ENCODE measurements at places on chromosomes 12 and 14.

GRCh38 chr12:80053051-80053790 lies 46.1 kb upstream of the OTOGL start:
- no peak for DNase-seq

GRCh38 chr12:90399357-90399756 lies 555.6 kb downstream of the CCER1 start:
- DNase-seq, result no peak

GRCh38 chr14:86050072-86050683 lies 520.2 kb downstream of the FLRT2 start:
- DNase-seq, result no peak

GRCh38 chr12:117457189-117457588 lies 95.8 kb upstream of the NOS1 start:
- no peak for DNase-seq

DNA sequence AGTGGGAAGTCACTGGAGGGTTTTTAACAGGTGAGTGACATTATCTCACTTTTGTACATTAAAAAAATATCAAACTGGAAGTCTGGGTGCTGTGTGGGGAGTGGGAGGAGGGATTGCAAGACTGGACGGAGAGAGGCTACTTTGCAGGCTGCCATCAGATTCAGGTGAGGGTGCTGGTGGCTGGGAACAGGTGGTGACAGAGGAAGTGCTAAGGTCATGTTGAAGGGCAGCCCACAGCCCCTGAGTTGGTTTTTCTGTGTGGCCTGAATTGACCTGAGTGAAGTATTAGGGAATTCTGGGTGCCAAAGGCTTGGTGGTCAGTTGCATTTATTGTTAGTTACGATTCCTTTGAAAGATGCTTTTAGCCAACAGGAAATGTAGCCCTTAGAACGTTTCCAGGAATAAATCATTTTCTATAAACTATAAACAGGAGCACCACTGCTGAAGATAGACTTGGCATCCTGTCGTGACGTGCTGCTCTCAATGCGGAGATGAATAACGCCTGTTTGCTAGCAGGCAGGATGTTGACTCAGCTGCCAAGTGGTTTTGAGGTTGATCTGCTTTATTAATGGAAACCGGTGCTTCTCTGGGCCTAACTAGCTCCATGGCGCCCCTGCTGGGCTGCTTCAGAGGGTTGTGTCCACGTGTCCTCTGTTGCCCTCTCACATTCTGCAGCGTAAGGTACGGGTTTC lies 707.5 kb upstream of the TMEM132C start:
- DNase-seq, result no peak

GRCh38 chr12:130703733-130704375 lies 12.2 kb downstream of the RIMBP2 start:
- DNase-seq, result no peak

GRCh38 chr12:68557011-68557730 lies 53.5 kb upstream of the RAP1B start:
- no peak for DNase-seq
